ENCODE measurements at places on chromosomes 3 and 15.

DNA sequence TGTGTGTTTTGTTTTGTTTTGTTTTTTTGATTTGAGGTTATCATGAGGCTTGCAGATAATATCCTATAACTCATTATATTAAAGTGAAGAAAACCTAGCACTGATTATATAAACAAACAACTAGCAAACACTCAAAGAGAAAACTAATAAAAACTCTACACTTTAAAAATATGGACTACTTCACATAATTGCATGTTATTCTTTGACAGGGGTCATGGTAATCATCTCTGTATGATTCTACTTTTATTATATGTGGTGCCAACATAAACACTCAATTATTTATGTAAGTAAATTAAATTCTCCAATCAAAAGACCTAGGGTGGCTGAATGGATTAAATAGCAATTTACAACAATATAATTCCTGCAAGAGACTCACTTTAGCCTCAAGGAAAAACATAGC is 44.6 kb upstream of the P3H2 start:
- DNase-seq: no peak

GRCh38 chr15:48842501-48842900 is 31.6 kb upstream of the CEP152 start:
- no peak for DNase-seq

- no peak for DNase-seq
These were observed 747 bp downstream of the SORD start for GRCh38 chr15:45023659-45024225.

GRCh38 chr3:25292595-25292994 is 135.5 kb upstream of the RARB start:
- no peak for DNase-seq

GRCh38 chr15:77118882-77119321 is 48.0 kb upstream of the TSPAN3 start:
- peak; percentile 14 for DNase-seq

- DNase-seq: no peak
These were observed 21.2 kb downstream of the IGSF10 start for GRCh38 chr3:151439652-151440125.

DNA sequence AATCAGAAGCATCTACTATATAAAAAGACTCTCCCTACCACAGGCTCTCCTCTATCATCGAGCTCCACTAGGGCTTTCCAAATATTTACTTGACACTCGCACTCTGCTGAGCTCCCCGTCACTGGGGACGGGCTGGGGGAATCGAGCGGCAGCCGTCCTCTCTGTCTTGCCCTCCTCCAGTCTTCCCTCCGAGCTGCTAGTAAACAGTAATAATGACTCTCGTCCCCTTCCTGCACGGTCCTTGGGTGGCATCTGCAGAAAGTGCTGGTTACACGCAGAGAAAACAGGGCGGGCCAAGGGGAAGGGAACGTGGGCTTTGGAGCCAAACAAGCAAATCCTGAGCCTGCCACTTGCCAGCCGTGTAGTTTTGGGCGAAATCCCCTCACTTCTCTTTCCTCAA is 96.6 kb downstream of the LRIG1 start:
- no peak for DNase-seq

- DNase-seq: peak; percentile 18
These were observed 285.1 kb downstream of the LPP start for GRCh38 chr3:188439080-188439479.

DNA sequence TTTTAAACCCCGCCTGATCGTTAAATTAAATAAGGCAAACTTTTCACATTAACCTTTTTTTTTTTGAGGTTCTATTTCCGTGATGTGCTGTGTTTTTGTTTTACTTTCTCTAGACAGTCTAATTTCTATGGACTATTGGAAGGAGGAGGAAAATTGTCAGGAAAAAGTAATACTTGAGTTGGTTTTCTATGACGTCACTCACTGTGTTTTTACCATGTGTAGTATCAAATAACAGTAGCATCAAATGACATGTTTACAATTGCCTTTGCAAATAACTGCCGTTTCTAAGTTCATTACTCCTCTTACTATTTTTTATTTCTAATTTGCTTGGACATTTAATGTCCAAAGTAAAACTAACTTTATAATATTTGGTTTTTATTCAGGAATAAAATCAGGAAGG is 32.3 kb downstream of the MYO1E start:
- DNase-seq: no peak

DNA sequence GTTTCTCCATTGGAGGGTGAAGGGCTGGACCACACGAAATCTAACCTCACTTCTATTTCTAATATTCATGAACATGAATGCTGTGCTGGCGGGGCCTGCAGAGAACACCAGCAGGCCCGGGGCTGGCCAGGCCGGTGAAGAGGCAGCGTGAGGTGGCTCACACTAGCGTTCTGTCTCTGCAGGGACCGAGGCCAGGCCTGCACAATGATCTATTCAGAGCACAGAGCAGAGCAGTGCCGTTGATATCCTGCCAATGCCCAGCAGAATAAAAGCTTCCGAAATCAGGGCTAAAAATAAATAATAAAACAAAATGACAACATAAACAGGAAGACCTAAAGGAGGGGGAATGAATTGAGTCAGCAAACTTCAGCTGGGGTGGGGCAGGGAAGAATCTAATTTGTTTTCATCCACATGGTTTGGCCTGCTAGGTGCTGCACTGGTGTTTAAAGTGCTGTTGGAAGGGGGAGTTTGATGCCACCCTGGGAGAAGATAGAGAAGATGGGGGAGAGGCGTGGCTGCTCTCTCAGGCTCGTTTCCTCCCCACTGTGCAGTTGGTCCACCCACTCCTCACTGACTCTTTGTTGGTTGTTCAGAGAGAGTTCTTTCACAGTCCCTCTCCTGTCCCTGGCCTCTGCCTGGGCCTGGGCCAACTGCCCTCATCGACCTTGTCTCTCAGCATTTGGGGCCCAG is 837.1 kb downstream of the AGBL1 start:
- no peak for DNase-seq

GRCh38 chr3:150743508-150743907 is 19.5 kb downstream of the SIAH2 start:
- no peak for DNase-seq

- peak; percentile 24 for DNase-seq
These were observed 36.8 kb upstream of the TSPAN3 start for GRCh38 chr15:77107531-77108355.

DNA sequence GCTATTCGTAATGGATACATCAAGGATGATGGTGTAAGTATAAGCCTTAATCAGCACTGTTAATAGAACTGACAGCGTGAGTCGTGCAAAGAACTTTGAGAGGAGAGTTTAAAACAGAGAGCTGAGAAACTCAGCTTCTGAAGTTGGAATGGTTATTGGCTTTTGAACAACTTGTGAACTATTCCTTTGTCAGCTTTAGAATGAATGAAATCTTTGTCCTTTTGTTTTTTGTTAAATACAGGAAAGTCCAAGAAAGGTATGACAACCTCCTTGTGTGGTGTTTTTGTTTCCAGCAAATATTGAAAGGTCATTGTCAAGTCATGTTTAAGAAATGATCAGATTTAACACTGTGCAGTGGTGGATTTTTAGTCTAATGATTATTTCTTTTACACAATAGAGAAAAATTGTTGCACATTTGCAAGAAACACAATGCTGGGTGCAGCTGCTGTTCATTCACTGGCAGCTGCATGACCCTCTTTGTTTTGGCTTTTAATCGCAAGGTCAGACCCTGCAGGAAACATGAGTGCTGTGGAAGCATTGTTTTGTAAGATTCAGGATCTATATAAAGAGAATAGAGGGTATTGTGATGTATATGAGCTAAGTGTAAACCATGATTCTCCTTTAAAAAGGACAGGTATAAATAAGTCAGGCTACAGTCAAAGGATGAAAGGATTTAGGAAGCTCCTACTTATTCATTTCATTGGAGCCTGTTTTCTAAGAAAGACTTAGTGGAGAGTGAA is 21.7 kb upstream of the ABHD10 start:
- DNase-seq: no peak

DNA sequence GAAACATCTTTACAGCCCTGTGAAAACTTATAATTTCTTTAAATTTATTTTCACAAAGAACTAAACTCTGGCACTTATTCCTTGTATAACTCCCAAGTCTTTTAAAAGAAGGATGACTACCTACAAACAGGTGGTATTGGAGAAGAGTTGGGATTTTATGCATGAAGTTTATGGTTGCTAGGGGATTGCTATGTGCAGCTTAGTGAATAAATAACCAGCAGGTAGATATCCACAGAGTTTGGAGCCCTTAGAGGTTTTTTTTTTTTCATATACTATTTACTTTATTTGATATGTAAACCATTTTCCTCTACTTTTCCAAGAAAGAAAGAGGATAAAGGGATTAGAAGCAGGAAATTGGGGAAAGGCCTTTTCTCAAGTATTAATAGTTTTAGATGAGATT is 91.5 kb downstream of the GPR156 start:
- no peak for DNase-seq

- DNase-seq: no peak
These were observed 653 bp upstream of the MFSD1 start for GRCh38 chr3:158801201-158801600.

- DNase-seq: no peak
These were observed 33.9 kb downstream of the DZIP1L start for GRCh38 chr3:138081371-138082084.

GRCh38 chr15:75454471-75455378 is 3.2 kb upstream of the SIN3A start:
- DNase-seq: peak; percentile 84

- DNase-seq: no peak
These were observed 52.5 kb upstream of the PFN2 start for GRCh38 chr3:150023239-150023636.

GRCh38 chr3:127036209-127037020 is 53.5 kb downstream of the PLXNA1 start:
- no peak for DNase-seq

DNA sequence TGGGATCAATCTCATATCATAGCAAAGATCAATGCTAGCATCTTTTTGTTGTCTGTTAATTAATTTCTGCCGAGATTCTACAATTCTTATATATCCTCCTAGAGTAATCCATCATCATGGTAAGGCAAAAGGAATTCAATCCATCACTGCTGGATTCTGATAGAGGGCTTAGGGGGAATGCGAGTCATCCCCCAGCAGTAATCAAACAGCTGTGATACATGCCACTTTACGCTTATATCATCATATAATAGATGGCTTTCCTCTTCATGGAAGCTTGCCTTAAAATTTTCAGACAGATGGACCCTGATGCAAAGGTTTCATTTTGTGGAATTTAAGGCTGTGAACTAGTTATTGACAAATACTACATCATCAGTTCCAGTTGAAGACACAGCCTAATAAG is 645.9 kb downstream of the CADM2 start:
- DNase-seq: no peak

DNA sequence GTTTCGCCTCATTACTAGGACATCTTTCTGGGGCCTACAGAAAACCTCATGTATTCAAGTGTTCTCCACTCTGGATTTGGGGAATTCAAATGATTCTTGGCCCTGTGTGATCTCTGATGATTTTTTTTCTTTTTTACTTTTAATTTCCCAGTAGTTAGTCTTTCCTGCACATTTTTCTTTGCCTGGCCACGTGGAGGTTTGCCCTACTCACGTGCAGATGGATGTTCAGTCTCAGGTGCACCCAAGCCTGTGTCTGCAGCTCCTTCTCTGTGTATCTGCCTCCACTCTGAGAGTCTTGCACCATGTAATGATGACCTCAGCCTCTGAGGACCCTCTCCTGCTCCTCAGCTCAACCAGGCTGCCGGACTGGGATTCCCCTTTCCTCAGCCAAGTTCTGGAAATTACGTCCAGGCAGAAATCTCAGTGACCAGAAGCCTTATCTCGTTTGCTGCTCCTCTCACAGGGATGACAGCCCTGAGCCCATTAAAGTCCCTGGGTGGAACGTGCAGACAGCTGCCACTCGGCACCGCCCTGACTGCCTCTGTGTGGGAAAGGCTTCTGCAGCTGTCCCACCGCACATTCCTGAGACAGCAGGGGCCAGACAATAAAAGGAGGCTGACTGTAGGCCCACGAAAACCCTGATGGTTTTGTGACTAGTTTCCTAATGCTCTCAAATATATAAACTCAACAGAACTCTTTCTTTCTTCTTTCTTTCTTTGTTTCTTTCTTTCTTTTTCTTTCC is 31.4 kb upstream of the GABRB3 start:
- no peak for DNase-seq

DNA sequence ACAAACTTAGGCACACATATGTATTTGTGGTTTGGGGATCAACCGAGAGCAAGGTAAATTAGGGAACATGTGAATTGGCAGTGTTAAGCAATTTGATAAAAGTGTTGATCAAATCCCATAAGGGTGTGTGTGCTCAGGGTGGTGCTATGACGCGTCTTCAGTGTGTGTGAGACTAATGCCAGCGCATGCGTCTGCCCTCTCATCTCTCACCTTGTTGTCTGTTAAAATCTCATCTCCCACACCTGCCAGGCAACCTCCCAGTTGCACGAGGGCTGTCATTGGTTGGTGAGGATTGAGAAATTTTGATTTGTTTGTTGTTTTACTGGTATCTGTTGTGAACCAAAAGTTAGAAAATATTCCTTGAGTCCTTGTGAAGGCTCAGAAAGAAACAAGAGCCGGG is 137.2 kb upstream of the ICE2 start:
- no peak for DNase-seq
